ENCODE measurements at places on chromosomes 2 and 18.

DNA sequence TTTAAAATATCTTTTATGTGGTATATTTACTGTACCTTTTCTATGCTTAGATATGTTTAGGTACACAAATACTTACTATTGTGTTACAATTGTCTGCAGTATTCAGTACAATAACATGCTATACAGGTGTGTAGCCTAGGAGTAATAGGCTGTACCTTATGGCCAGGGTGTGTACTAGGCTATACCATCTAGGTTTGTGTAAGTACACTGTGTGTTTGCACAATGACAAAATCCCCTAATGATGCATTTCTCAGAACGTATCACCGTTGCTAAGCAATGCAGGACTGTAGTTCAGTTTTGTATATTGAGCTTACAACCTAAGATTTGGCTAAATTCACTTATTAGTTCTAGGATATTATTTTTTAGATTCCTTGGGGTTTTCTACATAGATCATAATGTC, 332.3 kb upstream of the HS6ST1 start:
- DNase-seq: no peak

- no peak for DNase-seq
Observed at GRCh38 chr2:134216152-134216829, 37.6 kb upstream of the MGAT5 start.

GRCh38 chr2:64166212-64166611, 22.0 kb upstream of the PELI1 start:
- no peak for DNase-seq

- DNase-seq: no peak
Observed at GRCh38 chr2:73050121-73050545, 21.4 kb downstream of the SFXN5 start.

DNA sequence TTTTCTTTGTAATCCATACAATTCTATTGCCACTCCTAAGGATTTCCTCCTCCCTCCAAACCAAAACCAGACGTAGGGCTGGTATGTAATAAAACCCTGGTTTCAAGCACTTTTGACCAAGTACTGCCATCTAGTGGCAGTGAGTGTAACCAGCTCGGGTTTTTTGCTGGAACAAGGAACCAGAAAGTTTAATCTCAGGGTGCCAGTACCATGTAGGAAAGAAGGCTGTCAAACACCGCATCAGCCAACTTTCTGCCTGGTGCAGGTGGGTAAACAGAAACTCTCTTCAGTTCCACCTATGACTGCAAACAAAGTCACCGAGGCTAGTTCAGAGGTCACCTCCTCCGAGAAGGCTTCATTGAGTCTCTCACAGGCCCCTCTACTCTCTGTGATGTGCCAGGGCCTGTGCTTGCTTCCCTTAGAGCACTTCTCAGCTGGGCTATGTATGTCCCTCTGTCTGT, 10.2 kb upstream of the THNSL2 start:
- peak; percentile 12 for DNase-seq

GRCh38 chr2:61196671-61197070, 34.7 kb downstream of the C2orf74 start:
- no peak for DNase-seq

DNA sequence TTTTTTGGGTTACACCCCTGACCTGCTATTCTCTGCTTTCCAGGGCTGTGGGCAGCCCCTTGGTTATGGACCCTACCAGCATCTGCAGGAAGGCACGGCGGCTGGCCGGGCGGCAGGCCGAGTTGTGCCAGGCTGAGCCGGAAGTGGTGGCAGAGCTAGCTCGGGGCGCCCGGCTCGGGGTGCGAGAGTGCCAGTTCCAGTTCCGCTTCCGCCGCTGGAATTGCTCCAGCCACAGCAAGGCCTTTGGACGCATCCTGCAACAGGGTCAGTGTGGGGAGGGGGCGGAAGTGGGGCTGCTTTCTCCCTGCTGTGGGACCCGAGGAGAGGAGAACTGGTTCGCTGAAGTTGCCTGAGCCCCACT, 9.7 kb upstream of the WNT10A start:
- no peak for DNase-seq

GRCh38 chr18:45670281-45670962, 53.6 kb upstream of the SLC14A1 start:
- DNase-seq: peak; percentile 79

- no peak for DNase-seq
Observed at GRCh38 chr2:69168950-69169654, 156.1 kb downstream of the ANTXR1 start.

DNA sequence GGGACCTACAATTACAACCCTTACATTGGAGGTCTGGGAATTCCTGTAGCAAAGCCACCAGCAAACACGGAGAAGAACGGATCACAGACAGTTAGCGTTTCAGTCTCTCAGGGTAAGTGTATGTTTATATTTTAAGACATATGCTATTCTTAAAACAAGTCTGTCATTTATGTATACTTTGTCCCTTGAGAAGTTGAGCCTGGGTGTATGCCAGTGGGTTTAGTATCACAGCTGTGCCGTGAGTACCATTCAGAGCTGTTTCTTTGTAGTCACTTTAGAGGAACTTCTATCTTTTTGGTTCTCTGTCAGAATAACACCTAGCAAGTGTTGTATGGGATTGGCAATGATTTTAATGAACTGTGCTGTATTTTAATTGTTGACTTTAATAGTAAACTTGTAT, 125.6 kb downstream of the BIRC6 start:
- DNase-seq: no peak

GRCh38 chr18:59906203-59906602, 6.4 kb downstream of the PMAIP1 start:
- no peak for DNase-seq

- DNase-seq: peak; percentile 71
Observed at GRCh38 chr2:226118471-226119429, 680.9 kb downstream of the IRS1 start.

DNA sequence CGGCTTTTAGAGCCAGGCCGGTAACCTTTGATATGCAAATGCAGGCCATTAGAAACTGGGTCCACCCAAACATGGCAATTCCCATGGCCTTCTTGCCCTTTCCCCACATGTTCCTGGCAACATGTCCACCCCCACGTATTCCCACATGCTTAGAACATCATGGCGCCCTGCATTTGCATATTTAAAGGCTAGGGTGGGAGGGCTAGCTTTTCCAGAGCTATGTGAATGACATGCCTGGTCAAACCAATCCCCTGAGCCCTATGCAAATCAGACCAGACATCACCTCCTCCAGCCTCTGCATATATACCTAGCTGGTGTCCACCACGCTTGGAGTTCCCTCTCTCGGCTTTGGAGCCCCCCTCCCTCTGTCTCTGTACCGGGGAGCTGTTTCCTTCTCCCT, 481.9 kb downstream of the CDH2 start:
- DNase-seq: no peak

DNA sequence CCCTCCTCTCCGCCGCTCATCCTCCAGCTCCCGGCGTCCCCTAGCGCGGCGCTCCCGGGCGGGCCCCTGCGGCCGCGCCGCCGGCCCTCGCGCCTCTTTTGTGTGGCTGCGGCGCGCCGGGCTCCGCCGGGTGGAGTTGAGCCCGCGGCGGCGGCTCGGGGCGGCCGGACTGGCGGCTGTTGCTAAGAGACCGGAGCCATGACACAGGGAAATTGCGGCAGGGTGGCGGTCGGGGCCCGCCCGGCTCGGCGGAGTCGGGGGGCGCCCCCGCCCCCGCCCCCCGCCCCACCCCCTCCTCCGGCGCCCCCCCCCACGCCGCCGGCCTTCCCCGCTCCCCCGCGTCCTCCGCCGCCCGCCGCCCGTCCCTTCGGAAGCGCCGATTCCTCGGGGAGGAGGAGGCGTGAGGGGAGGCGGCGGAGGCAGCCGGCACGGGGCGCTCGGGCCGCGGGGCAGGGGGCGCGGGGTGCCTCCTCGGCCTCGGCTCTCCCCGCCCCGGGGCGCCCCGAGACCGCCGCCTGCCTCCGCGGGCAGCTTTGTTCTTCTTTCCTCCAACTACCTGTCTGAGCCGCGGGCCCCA, at the start of gene TMEM200C:
Gene TMEM200C, minus strand, starts transcription at position 224 of the 577 bp plus-strand sequence. CDS start 3,459 bp downstream, outside the sequence.
- no peak for DNase-seq

DNA sequence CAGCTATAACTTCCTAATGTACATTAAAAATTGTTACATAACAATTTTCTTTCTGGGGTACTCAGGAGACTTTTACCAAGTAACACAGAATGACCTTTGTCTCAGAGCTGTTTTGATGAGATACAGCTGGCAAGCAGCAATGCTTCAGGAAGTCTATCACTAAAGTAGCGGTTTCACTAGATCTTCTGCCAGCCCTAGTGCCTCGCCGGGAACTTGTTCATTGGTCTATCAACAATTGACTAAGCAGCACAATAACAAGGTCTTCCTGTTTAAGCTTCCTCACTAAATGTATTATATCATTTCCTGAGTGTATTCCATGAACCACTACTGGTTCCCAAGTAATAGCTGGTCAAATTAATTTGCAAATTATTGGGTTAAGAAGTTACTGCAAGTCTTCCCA, 69.2 kb downstream of the TRIP12 start:
- peak; percentile 64 for DNase-seq

GRCh38 chr2:144432921-144433320, 87.0 kb downstream of the ZEB2 start:
- DNase-seq: no peak

DNA sequence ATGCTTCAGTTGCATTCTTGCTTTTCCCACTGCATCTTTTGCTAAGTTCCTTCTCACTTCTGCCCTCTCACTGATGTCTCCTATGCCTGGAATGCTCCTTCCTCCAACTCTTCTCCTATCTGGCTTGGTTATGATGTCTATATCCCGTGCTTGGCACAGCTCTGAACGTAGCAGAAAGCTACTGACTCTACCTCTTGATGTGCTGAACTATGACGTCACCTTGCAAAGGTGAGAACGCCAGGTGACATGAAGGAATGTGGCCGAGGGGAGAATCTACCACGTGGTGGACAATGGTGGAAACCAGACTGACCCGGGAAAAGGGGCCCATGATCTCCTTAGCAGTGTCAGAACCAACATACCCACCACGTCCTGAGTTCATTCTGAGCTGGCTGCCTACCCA, 209.7 kb downstream of the SH3BP4 start:
- DNase-seq: no peak

- no peak for DNase-seq
Observed at GRCh38 chr2:11279398-11279797, 65.0 kb downstream of the ROCK2 start.

GRCh38 chr2:234952270-234953115, 676 bp downstream of the SH3BP4 start:
- DNase-seq: no peak

- no peak for DNase-seq
Observed at GRCh38 chr2:98438190-98439133, 6.2 kb upstream of the INPP4A start.

DNA sequence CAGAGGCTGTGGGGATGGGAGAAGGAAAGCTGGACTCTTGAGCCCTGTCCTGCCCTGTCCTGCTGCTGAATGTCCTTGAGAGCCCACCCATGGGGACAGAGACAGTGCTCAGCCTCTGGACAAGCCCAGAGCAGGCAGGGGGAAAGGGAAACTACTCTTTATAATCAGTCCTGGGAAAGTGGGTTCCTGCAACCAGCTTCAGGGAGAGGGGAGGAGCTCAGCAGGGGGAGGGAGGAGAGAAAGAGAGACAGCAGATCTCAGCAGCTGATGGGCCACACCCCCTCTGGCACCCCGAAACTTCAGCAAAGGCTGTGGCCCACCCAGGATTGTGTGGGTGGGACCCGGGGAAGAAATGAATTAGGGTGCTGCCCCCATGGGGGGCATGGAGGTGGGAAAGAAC, 11.6 kb downstream of the ECEL1 start:
- no peak for DNase-seq

DNA sequence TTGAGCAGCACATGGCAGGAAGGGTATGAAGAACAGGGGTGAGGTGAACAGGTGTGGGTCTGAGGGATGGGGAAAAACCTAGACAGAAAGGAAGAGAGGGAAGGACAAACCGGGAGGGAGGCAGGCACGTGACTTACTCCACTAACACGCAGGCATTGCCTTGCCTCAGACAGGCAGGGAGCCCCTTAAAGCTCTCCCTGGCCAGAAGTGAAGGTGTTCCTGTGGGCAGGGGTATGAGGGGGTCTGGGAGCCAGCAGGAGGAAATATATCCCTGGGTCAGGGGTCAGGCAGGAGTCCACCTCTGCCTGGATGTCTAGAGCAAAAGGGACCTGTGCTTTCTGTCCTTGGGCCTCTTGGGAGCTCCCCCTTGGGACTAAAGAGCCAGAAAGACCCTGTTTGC, 135.3 kb upstream of the EPAS1 start:
- no peak for DNase-seq

- no peak for DNase-seq
Observed at GRCh38 chr2:128734521-128735295, 416.0 kb upstream of the HS6ST1 start.

GRCh38 chr2:215594766-215595165, 158.9 kb upstream of the FN1 start:
- peak; percentile 56 for DNase-seq

DNA sequence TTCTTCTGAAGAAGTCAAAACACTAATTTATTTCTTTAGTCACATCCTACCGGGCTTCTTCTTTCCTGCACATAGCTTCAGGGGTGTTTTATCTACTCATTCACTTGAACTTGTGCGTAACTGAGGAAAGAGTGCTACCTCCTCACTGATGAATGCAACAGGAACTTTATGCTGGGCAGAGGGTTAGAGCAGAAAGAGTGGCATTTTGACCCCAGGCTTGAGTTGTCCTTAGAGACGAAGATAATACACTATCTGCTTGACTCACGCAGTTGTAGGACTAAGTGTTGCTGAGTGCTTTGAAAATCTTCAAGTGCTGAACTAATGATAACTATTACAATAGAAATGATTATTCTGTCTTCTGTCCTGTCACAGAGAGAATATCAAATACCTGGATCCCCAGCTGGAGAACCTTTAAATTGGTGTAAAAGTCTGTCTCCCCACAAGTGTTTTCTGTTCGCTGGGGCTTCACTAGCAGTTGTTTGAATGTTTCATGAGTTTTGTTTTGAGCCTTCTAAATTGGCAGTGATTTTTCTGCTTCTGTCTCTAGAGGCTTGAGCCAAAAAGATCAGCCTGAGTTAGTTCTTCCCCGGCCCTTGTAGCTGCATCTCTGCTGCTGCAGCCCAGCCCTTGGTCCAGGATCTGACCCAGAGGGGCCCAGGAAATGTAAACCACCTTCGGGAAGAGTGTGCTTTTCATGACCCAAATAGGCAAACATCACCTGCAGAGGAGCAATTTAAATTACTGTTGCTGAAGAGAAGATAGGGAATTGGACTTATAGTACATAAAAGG, 86.3 kb upstream of the LGALSL start:
- no peak for DNase-seq

DNA sequence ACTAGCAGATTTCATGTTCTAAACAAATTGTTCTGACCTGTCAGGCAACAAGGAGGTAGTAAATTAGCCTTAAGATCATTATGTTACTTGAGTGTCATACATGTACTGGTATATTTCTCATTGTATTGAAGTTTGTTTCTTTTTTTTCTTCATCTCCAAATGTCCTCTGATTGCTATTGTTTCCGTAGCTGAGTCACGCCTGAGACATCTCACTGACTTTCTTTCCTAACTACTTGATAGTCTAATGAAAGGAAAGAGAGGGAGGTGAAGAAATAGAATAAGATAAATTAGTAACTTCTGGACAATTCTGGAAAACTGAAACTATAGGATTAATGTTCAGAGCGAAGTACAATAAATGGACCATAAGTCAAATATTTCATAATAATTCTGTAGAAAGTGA, 1049.9 kb downstream of the TSN start:
- no peak for DNase-seq

All from MG63 (cell line).